Pericardium fibroblast (primary cell): ENCODE measurements at places on chromosomes 2 and 18. TPM values are rescaled to one million over a fixed set of nuclear protein-coding genes. Genes with fewer than 3 reads are reported as not detected.

SLC19A3 gene
- 0.85 and 1.8 TPM in 2 replicates for total RNA-seq

FOXI3 gene
- total RNA-seq, result not detected in 2 replicates

CD207 gene
- not detected in 2 replicates for total RNA-seq

TWIST2 gene
- total RNA-seq, result 114 and 149 TPM in 2 replicates

FBXO36 gene
- 1.8 and 1.9 TPM in 2 replicates for total RNA-seq
